ENCODE measurements at places on chromosomes 7 and 10. TPM values are rescaled to one million over a fixed set of nuclear protein-coding genes. Genes with fewer than 3 reads are reported as not detected.

DNA sequence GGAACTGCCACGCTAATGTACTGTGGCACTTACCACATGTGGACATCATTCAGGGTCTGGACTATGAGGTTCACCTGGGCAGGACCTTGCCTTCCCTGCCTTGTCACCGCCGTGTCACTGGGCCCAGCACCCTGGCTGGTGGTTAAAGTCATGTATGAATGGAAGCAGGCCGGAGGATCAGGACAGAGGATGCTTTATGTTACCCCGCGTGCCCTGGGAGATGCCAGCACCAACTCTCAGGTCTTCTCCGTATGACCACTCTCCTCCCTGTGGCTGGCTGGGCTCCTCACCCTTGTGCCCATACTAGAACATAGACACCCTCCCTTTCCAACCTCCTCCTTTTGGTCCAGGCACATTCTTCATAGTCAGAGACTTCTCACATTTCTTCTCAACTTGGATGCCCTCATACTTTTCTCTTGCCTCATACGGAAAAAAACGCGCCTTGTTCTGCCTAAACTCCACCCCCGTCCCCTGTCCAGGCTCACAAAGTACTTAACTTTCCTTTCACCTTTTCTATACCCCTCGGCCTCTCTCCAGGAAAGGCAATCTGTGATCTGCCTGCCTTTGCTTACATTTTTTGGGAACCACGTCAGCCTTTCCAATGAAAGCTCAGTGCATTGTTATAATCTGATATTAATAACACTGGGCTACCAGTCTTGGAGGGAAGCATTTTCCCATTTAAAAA is 240.0 kb downstream of the TEX36 start:
- no peak for DNase-seq

The AKR1C8 gene
- not detected for polyA plus RNA-seq

GRCh38 chr7:71285571-71286145 is 153.7 kb downstream of the GALNT17 start:
- no peak for DNase-seq

GRCh38 chr10:29208845-29209244 is 80.0 kb upstream of the LYZL1 start:
- DNase-seq, result no peak

The LEP gene
- not detected for polyA plus RNA-seq

The ABCF2 gene
- polyA plus RNA-seq, result 12.5 TPM

DNA sequence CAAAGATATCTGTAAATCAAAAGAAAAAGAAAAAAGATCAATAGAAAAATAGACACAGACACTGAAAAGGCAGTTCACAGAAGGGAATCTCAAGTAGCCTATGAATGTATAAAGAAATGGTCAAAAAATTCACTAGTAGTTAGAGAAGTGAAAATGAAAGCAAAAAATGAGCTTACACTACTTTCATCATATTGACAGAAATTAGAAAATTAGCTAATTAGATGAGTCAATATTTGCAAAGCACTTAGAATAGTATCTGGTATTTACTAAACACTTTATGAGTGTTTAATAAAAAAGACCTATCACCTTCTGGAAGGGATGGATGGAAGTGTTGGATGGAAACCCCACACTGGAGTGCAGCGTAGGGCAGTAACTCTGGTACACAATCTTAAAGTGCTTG is 1.7 kb upstream of the CFAP58 start:
- no peak for DNase-seq

The SPAM1 gene
- polyA plus RNA-seq, result not detected

The ZNF485 gene
- polyA plus RNA-seq, result 4.8 TPM

- DNase-seq, result no peak
Measured at GRCh38 chr10:123798856-123799255, 92.8 kb downstream of the CPXM2 start.

- DNase-seq, result no peak
Measured at GRCh38 chr10:121919666-121920065, 8.2 kb downstream of the ATE1 start.

GRCh38 chr7:90728568-90728967 is 132.4 kb downstream of the CDK14 start:
- DNase-seq, result no peak

DNA sequence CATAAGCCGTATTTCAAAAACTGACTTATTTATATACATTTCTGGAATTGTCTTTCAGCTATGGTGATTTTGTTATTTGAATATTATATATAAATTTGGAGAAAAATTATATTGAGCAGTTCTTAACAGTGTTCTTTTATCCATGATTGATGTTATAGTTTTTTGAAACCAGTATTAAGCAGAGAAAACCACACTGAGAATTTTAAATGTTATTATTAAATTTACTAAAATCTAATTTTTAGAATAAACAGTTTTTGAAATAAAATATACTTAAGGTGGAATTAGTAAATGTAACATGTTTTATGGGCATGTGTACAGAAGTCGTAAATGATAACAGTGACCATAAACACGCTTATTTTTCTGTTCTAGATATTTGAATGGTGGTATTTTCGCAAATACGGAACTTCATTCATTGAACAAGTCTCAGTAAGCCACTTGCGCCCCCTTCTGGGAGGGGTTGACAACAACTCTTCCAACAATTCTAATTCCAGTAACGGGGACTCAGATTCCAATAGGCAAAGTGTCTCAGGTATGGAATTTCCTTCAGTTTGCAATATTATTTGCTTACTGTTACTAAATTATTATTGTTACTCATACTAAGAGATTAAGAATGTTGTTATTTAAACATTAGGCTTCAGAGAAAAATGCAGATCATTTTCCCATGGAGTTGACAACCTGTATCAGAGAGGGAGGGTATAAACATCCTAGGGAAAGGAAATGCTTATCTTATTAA is 166.1 kb downstream of the ST7 start:
- peak; percentile 74 for DNase-seq

DNA sequence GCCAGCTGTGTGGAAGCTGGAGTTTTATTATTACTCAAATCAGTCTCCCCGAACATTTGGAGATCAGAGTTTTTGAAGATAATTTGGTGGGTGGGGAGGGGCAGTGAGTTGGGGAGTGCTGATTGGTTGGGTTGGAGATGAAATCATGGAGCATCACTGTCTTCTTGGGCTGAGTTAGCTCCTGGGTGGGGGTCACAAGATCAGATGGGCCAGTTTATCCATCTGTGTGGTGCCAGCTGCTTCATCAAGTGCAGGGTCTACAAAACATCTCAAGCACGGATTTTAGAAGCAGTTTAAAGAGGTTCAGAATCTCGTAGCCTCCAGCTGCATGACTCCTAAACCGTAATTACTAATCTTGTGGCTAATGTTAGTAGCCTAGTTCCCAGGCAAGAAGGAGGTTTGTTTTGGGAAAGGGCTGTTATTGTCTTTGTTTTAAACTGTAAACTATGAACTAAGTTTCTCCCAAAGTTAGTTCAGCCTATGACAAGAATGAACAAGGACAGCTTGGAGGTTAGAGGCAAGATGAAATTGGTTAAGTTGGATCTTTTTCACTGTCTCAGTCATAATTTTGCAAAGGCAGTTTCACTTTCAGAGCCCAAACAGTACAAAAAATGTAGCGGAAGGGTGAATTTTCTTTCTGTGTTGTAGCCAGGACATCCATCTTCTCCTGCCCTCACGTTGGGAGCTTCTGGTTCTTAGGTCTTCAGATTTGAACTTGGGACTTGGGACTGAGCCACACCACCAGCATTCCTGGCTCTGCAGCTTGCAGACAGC is 43.1 kb downstream of the KLF6 start:
- no peak for DNase-seq

DNA sequence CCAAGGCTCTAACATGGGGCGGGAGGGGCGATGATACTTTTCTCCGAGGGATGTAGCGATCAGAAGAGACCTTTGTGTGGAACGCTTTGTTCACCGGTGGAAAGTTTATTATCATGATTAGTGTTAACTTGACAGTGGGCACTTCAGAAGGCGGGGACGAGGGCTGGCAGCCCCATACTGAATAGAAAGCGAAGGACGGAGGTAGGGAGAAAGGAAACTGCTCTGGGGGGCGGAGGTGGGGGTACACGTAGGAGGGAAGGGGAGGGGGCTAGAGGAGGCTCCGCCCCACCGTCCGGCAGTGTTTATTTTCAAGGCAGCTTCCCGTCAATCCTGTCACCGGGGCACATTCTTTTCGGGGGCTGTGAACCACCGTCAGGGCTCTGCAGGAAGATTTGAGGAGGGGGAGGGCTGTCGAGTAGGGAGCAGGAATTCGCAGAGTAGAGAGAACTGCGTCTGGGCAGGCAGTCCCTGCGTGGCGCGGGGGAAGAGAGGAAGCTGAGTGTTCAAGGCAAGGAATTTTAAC is 9.4 kb upstream of the NKX2-3 start:
- peak; percentile 7 for DNase-seq

DNA sequence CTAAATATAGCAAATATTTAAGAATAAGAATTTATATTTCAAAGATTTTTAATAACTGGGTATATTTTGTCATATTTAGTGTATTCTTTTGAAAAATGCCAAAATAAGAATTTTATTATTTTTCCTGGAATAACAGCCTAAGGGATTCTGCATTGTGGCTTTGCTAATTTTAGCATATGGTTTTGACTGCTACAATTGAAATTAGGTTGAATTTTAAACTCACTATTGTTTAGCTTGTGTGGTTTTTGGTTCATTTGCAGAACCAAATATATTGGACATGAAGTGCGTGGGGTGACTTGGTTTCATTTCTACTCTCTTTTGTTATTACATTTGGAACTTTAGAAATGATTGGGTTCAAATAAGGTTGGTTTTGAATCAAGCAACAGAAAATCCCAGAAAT is 35.5 kb downstream of the ZNF273 start:
- no peak for DNase-seq

The RPEL1 gene
- not detected for polyA plus RNA-seq

DNA sequence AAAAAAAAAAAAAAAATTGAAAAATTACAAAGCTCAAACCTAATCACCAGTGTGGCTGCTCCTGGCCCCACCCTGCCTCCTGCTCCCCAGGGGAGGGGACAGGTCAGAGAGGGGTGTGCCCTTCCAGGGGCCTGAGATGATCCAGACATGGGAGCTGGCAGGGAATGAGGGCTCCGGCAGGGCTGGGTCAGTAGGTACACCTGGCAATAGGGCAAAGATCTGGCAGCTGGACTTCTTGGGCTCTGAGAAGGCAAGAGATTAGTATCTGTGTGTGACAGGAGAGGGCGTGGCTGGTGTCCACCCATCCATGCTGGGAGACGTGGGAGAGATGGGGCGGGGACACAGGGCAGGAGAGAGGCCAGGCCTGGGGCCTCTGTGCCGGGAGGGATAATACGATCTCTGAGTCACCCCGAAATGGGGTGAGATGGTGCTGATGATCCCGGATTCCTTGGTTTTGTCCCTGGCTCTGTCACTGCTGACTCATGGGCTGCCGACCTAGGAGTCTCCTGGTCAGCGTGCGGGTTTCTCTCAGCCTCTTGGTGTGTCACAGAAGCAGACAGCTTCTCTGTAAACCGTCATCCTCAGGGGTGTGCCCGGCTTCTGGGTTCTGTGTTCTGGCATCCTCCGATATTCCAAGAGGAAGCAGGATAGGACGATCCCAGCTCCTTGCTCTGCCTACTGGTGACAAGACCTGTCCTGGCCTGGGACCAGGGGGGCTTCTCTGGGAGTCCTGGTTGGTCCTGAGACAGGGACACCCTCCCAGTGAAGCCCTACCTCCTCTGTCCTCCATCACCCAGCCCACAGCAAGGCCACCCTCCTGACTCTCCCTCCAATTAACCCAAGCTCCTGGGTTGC is 8.2 kb upstream of the CLDN4 start:
- no peak for DNase-seq

The FGFBP3 gene
- 0.56 TPM for polyA plus RNA-seq

DNA sequence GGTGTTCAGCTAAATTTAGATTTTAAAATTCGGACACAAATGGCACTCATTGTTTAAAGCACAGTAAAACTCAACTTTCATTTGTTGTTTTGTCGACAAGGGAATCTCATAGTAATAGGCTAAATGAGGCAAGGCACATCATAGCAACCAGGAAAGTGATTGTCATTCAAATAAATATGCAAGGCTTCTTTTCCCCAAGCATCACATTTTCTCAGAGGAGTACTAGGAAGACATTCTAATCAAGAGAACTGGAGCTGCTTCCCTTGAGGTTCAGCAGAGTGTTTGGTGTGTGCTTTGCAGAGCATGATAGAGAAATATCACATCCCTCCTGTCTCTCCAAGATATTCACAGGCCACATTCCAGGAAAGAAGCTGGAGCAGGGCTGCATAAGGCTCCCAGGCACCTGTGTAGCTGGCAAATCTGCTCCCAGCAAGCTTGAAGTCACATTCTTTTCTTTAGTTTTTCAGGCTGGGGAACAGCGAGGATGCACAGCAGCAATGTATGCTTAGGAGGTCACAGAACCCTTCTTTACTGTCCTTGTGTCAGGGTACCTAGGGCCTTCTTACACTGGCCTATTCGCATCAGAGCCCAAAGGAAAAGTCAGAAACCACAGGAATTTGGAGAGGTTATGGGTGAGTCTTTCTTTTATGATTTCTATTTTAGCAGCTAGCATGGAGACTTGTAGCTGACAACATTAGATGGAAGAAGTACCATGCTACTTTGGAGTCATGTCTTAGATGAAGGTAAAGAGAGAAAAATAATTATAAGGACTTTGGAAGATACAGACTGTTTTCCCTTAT is 95.9 kb upstream of the HDAC9 start:
- DNase-seq, result no peak

The RBM48 gene
- 20.4 TPM for polyA plus RNA-seq

GRCh38 chr7:106423111-106423510 is 138.3 kb upstream of the NAMPT start:
- no peak for DNase-seq

DNA sequence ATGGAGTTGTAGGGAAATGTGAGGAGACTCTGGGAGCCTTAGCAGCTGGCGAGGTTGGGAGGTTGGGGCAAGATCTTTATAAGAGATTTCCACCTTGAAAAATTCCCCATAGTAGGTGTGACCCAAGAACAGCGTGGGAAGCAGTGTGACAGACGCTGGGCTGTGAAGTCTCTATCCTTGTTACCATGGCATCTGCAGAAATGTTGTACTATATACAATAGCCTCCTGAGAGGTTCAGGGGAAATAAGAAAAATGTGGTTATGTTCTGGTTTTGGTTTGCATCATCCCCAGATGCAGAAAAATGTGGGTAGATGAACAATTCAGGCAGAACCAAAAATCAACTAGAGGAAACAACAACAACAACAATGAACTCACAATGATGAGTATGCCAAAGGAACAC is 498.6 kb downstream of the SH2D4B start:
- DNase-seq, result no peak

DNA sequence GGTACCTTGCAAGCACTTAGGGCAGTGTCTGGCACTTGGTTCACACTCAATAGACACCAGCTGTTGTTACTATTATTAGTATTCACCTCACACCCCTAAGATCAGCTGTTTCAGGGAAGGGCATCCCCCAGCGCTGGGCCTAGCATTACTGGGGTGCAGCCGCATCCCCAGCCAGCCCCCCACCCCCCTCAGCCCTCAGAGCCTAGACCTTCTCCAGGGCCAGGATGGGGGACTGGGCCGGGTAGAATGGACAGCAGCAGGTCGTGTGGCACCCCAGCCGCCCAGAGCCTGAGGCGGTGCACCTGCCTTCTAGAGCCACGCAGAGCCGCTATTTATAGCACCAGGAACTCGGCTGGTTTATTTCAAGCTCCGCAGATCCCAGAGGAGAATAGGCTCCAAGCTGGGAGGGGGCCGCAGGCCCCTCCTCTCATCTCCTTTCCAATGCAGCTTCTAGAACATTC is 60.5 kb downstream of the GTF2IRD1 start:
- DNase-seq, result no peak
